ENCODE measurements at places on chromosomes 7 and 10.
A peak's percentile ranks its signal among the peaks of the same experiment; 100 is the strongest.

DNA sequence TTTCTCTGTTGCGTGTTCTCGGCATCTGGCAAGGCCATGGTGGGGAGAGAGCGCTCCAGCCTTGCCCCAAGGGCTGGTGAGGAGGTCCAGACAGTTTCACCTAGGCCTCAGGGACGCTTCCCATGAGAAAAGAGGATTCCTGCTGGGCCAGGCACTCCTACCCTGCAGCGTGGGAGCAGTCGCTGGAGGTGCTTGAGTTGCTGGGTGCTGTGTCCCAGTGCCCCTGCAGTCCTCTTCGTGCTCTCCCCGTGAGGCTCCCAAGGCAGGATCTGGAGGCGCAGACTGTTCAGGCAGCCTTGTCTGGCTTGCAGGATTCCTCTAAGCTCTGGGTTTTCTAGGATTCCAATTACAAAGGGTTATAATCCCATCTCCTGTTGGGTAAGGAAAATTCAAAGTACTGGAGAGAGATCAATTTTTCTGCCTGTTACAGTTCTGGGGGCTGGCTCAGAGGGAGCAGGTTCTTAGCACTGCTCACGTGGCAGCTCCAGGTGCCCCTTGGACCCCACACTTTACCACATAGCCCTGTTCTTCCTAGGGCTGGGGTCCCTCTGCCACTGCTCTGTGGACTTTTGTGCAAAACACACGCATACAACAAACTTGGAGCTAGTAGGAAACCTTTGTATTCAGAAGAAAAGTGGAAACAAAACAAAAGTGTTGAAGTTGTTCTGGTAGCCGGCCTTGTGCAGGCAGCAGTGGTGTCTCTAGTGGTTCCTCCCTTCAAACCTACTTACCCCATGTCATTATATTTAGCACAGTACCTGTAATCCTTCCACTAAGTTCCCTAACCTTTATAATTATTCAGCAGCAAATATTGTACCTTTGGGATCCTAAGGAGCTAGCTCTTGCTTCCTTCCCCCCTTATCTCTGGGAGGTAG is 60.5 kb downstream of the CCNY start:
- no peak for DNase-seq
- no peak overlapping the region for H3K27ac ChIP-seq
- H3K36me3 ChIP-seq = no peaks in the 10 kb centered on the region

GRCh38 chr7:152335900-152336571 is 99.8 kb downstream of the KMT2C start:
- H3K36me3 ChIP-seq = no peaks in the 10 kb centered on the region
- H3K4me1 ChIP-seq = no peaks in the 10 kb centered on the region
- no peak for DNase-seq

GRCh38 chr10:71765176-71765904 is 8.0 kb downstream of the VSIR start:
- no peak overlapping the region for H3K27ac ChIP-seq
- no peaks in the 10 kb centered on the region for H3K27me3 ChIP-seq
- DNase-seq = no peak
- H3K4me1 ChIP-seq = peaks cover 5% of the 10 kb centered on the region
- H3K4me3 ChIP-seq = no peak overlapping the region
- H3K36me3 ChIP-seq = no peaks in the 10 kb centered on the region

DNA sequence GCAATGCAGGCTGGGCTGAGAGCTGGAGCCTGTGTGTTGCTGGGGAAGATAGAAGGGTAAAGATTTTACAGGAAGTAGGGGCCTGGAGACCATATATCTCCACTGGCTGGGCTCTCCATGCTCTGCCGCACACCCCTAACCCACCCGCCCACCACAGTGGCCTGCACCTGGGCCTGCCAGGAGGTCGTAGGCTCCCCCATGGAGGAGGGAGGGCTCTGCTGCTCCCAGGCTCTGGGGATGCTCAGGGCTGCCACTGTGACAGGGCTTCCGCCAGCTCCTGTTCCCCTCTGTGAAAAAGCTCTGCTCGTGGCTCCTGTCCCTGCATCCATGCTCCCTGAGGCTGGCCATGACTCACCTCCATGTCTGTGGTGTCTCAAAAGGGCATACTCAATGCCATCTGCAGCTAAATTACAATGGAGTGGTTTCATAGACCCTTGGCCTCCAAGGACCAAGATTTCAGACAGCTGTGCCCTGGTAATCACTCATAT is 106.0 kb downstream of the CXCL12 start:
- no peak for DNase-seq
- no peaks in the 10 kb centered on the region for H3K27me3 ChIP-seq
- no peaks in the 10 kb centered on the region for H3K4me1 ChIP-seq
- H3K27ac ChIP-seq = no peak overlapping the region
- H3K36me3 ChIP-seq = no peaks in the 10 kb centered on the region

GRCh38 chr7:47386273-47386835 is 195.6 kb downstream of the TNS3 start:
- H3K27me3 ChIP-seq = no peaks in the 10 kb centered on the region
- H3K4me3 ChIP-seq = no peak overlapping the region
- peaks cover 24% of the 10 kb centered on the region for H3K36me3 ChIP-seq
- no peak for DNase-seq

GRCh38 chr7:74014931-74015330 is 13.0 kb upstream of the ELN start:
- no peaks in the 10 kb centered on the region for H3K36me3 ChIP-seq
- H3K4me3 ChIP-seq = no peak overlapping the region
- no peak overlapping the region for H3K27ac ChIP-seq
- no peaks in the 10 kb centered on the region for H3K4me1 ChIP-seq

DNA sequence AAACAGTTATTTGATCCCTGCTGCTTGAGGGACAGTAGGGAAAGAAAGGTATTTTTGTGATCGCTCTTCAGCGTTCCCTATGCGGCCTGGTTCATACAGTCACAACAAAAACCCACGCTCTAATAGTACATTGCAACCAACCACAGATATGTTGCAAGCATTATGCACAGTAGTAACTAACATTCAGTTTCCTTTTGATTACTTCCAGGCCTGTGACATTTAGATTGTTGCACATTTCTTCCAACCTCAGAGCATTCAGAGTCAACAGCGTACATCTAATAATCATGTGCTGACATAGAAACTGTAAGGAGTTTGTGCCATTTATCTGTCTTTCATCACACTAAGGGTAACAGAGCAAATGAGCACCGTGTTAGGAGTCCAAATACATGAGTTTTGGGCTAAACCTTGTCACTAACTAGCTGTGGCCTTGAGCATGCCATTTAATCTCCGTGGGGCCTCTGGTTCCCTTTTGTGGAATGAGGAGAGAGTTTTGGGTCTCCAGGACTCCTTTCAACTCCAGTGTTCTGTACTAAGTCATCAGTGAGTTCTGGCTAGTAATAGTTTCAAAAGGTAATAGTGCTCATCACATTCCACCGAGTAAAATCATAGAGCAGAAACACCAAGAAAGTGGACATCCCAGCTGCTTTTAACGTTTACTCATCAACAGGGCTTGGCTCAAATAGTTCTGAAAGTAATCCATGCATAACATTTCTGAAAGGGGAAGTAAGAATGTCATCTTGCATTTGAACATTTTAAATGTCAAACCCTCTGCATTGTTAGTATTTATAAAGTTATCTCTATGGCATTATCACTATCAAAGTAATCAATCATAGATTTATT is 99.0 kb upstream of the FZD1 start:
- H3K27me3 ChIP-seq = no peaks in the 10 kb centered on the region
- H3K4me3 ChIP-seq = no peak overlapping the region
- peaks cover 39% of the 10 kb centered on the region for H3K4me1 ChIP-seq
- no peaks in the 10 kb centered on the region for H3K36me3 ChIP-seq

DNA sequence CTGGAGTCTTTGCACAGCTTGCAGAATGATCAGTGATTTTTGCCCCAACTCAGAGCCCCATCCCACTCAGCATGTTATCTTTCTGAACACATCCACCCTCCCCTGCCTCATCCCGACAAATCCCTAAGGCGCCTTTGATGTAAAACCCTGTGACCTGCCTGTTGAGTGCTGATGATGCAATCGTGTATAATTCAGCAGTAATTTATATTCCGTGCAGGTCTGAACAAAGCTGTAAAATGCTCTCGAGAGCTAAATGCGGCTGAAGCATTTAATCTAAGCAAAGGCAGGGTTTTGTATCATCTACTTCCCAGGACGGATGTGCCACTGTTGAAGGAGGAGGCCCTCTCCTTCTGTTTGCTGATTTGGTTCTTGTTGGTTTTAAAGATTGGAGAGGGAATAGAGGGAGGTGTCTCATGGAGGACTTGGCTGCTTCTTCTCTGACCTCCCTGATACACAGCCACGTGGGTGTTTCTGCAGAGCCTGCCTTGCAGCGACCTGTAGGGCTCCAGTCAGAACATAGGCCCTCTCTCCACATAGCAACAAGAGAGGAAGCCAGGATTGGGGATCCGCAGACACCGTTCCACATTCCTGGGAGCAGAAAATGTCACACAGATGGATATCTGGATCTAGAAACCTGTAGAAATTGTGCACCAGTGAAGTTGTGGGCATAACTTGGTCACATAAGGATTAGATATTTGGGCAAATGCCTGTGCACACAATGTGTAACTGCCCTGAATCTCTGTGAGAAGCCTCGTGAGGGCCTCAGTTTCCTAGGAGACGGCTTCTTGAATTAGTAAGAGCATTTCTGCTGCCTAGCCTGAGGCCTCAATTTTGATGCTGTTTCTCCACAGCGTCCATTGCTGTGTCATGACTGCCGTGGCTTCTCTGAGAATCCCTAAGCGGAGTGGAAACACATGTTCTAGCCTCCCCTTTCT is 90.2 kb upstream of the AGK start:
- H3K4me1 ChIP-seq = peaks cover 13% of the 10 kb centered on the region
- no peak overlapping the region for H3K4me3 ChIP-seq
- H3K36me3 ChIP-seq = no peaks in the 10 kb centered on the region
- no peak for DNase-seq
- H3K27ac ChIP-seq = no peak overlapping the region
- H3K27me3 ChIP-seq = no peaks in the 10 kb centered on the region

GRCh38 chr7:134084488-134085144 is 42.5 kb upstream of the LRGUK start:
- no peaks in the 10 kb centered on the region for H3K27me3 ChIP-seq
- no peak overlapping the region for H3K4me3 ChIP-seq
- no peak for DNase-seq
- no peaks in the 10 kb centered on the region for H3K4me1 ChIP-seq
- H3K36me3 ChIP-seq = no peaks in the 10 kb centered on the region

- no peaks in the 10 kb centered on the region for H3K4me1 ChIP-seq
- no peaks in the 10 kb centered on the region for H3K36me3 ChIP-seq
- H3K4me3 ChIP-seq = no peak overlapping the region
- no peak for DNase-seq
These were observed 91.4 kb downstream of the PPP1R3C start for GRCh38 chr10:91541481-91541880.

GRCh38 chr7:1642291-1642731 is 27.8 kb upstream of the ELFN1 start:
- no peak for DNase-seq
- H3K27me3 ChIP-seq = no peaks in the 10 kb centered on the region
- no peak overlapping the region for H3K4me3 ChIP-seq
- no peak overlapping the region for H3K27ac ChIP-seq
- H3K4me1 ChIP-seq = no peaks in the 10 kb centered on the region

- peaks cover 23% of the 10 kb centered on the region for H3K36me3 ChIP-seq
- DNase-seq = no peak
- no peak overlapping the region for H3K27ac ChIP-seq
- H3K4me3 ChIP-seq = peak overlapping the region; percentile 98
- H3K27me3 ChIP-seq = no peaks in the 10 kb centered on the region
- peaks cover 4% of the 10 kb centered on the region for H3K4me1 ChIP-seq
These were observed 707 bp upstream of the GHITM start for GRCh38 chr10:84138478-84139125.

GRCh38 chr7:8628656-8629055 is 195.2 kb downstream of the NXPH1 start:
- H3K4me3 ChIP-seq = no peak overlapping the region
- DNase-seq = no peak
- no peaks in the 10 kb centered on the region for H3K27me3 ChIP-seq
- H3K4me1 ChIP-seq = peaks cover 3% of the 10 kb centered on the region

DNA sequence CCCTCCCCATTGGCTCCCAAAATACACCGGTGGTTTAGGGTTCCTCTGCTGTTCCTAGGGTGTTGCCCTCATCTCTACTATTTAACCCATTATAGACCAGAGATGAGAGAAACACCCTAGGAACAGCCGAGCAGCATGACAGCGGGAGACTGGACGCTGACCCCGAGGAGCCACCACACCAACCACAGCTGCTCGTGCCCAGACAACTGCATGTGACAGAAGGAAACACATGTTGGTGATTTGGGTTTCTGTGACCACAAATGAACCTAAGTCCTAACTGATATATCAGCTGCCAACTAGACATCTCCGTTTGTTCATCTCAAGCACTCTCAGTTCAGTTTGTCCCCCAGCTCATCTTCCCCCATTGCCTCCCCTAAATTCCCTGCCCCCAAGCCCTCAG is 13.4 kb downstream of the CFAP43 start:
- H3K36me3 ChIP-seq = no peaks in the 10 kb centered on the region
- DNase-seq = no peak
- no peaks in the 10 kb centered on the region for H3K27me3 ChIP-seq
- H3K27ac ChIP-seq = no peak overlapping the region

DNA sequence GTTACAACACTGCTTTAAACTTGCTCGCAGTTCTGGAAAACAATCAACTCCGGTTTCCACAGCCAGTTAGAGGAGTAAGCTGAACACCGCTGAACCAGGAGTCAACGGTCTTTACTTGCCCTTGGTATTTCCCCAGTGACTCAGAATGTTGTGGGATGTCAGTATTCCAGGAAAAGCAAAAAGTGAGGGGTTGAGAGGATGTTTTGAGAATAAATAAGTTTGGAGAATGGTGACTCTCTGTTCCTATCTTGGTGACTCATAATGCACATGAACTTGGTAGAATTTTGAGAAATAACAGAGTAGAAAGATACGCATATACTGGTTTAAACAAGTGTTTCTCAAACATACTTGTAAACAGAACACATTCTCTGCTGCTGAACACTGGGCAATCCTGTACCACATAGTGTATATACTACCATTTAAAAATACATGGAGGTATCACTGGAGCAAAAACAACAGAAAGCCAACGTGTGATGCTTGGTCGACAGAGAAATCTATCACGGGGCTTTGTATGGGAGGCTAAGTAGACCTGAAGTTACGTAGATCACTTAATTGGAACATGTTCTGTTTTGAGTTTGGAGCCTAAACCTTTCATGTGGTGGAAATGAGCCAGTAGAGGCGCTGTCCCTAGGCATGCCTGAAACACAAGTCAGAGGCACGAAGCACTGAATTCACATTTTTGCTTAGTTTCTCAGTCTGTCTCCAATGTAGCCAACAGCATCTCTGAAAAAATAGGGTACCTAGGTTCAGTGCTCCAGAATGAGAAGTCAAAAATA is 534.3 kb downstream of the PARD3 start:
- no peaks in the 10 kb centered on the region for H3K27me3 ChIP-seq
- H3K36me3 ChIP-seq = no peaks in the 10 kb centered on the region
- peaks cover 1% of the 10 kb centered on the region for H3K4me1 ChIP-seq

DNA sequence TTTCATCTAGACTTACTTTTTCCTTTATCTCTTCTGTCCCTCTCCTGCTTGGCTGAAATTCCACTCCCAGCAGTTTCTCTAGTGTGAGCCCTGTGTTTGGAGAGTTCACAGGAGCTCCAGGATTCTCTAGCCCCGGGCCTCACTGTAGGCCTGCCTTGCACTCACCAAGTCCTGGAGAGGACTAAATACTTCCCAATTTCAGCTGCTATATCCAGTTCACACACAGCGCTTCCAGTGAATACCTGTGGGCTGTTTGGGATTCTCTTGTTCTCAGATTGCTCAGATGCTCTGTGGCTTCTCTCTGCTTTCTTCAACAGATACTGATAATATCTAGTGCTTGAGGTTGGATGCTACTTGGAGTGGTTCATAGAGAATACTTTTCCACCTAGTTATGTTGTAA is 46.0 kb downstream of the MINPP1 start:
- DNase-seq = no peak
- no peak overlapping the region for H3K4me3 ChIP-seq
- H3K36me3 ChIP-seq = peaks cover 1% of the 10 kb centered on the region
- H3K27ac ChIP-seq = no peak overlapping the region

- no peak overlapping the region for H3K27ac ChIP-seq
- H3K36me3 ChIP-seq = no peaks in the 10 kb centered on the region
- H3K27me3 ChIP-seq = no peaks in the 10 kb centered on the region
- DNase-seq = no peak
- no peak overlapping the region for H3K4me3 ChIP-seq
These were observed 370.6 kb upstream of the IGFBP3 start for GRCh38 chr7:46291601-46292150.
